ENCODE measurements at places on chromosomes 6 and 20. TPM values are rescaled to one million over a fixed set of nuclear protein-coding genes. Genes with fewer than 3 reads are reported as not detected.

The ADGRF1 gene
- total RNA-seq, result not detected

The SIGLEC1 gene
- total RNA-seq, result not detected

The KCNB1 gene
- total RNA-seq, result not detected

The NINL gene
- total RNA-seq, result 8.6 TPM

The OR2H1 gene
- not detected for total RNA-seq

The TAAR6 gene
- total RNA-seq, result not detected

The SOBP gene
- 0.53 TPM for total RNA-seq

The SLX4IP gene
- total RNA-seq, result 3.2 TPM

The BPIFA1 gene
- total RNA-seq, result not detected

The TCP11 gene
- 2.3 TPM for total RNA-seq

The PRR18 gene
- total RNA-seq, result not detected
